ENCODE measurements at places on chromosomes 16 and 17. TPM values are rescaled to one million over a fixed set of nuclear protein-coding genes. Genes with fewer than 3 reads are reported as not detected.

The IRX6 gene
- not detected for total RNA-seq

The INCA1 gene
- 0.56 TPM for total RNA-seq

The SCARF1 gene
- 9.5 TPM for total RNA-seq

The TBC1D3I gene
- 1.9 TPM for total RNA-seq

GRCh38 chr17:70067134-70067533 lies 7.9 kb upstream of the KCNJ16 start:
- no peak for DNase-seq

- DNase-seq, result no peak
Observed at GRCh38 chr17:40070709-40071312, 8.0 kb downstream of the THRA start.
